Stromal cell of bone marrow (primary cell): ENCODE measurements at places on chromosomes 1 and 21.

DNA sequence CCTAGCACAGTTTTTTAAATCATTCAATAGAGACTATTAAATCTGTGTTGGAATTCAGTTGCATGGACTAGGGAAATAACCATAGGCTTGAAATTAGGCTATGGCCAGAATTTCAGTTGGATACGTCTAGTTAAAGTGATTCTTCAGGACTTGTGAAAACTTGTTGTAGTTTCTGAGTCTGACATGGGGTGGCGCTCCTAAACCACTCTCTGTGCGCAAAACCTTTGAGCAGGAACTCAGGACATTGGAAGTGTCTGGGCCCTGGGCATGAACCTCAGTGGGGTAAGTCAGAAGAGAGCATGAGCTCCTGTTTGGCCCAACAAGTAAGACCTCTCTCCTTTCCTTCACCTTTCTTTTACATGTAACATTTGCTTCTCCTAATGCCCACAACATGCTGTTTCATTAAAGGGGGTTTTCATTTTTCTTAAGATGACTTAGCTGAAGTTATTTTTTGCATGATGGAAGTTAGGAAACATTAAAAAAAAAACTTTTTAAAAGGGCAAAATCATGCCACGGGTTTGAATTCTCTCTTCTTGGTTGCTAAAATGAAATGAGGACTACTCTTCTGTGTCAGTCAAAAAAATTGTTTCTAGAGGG is 17.1 kb upstream of the CCDC190 start:
- DNase-seq = peak; percentile 65

- DNase-seq = no peak
Observed at GRCh38 chr1:1260843-1261560, 12.7 kb downstream of the UBE2J2 start.

GRCh38 chr1:32798679-32799416 is 18.3 kb downstream of the YARS1 start:
- DNase-seq = no peak

GRCh38 chr21:15301014-15301413 is 236.2 kb upstream of the NRIP1 start:
- DNase-seq = peak; percentile 8
